A549 (cell line): ENCODE measurements at places on chromosomes 2 and 18. TPM values are rescaled to one million over a fixed set of nuclear protein-coding genes. Genes with fewer than 3 reads are reported as not detected.

FAM237A gene
- polyA plus RNA-seq = not detected in 3 replicates

GRCh38 chr18:27599202-27599829 lies 414.2 kb upstream of the CHST9 start:
- DNase-seq = peak; percentile 11

CDH2 gene
- 49.8 to 56.6 TPM (median 54.0 TPM) in 3 replicates for polyA plus RNA-seq

GRCh38 chr2:117785740-117786139 lies 28.8 kb upstream of the DDX18 start:
- DNase-seq = peak; percentile 15

DNA sequence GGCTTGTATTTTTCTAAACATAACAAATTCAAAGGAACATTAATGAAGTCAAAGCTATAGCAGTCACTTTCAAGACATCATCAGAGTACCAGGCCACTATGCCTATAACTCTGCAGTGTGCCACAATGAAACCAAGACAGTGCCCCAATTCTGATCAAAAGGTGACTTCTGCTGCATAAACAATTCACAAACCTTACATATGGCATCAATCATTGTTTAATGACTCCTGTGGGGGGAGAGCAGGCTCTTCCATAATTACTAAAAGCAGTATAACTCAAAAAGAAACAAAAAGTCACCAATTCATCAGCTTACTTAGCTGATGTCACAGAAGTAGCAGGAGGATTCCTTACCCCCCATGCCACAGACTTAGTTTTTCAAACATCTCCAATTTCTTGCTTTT lies 15.5 kb downstream of the LPIN2 start:
- DNase-seq = no peak

SLC9A2 gene
- 2.5 to 3.0 TPM (median 3.0 TPM) in 3 replicates for polyA plus RNA-seq

- DNase-seq = no peak
These were observed 2021.1 kb upstream of the CELF4 start for GRCh38 chr18:39586741-39587140.

IL1R2 gene
- polyA plus RNA-seq = 0.71 to 0.83 TPM (median 0.71 TPM) in 3 replicates

GRCh38 chr18:79987566-79987965 lies 797 bp downstream of the TXNL4A start:
- DNase-seq = no peak

DNA sequence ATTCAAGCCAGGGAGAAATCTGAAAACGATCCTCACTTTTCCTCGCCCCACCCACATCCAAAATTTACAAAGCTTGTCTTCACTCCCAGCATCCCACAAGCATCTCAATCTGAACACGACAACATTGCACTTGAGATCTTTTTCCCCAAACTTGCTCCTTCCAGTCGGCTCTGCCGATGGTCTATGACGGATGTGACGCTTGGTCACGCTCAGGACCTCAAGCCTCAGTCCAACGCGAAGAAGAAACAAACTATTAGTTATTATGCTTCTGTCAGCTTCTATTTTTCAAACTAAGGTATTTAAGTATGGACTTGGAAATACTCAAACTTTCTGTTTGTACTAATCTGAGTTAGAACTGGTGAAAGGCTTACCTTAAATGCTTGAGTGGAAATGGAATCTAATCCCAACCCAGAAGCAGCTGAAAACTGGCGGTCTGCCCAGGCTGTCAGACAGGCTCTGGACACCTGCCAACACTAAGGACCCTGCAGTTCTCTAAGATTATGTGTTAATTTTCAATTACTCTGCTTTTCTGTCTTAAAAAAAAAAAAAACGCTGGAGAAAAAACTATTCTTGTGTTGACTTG lies 132.1 kb upstream of the DNMT3A start:
- DNase-seq = no peak

DNA sequence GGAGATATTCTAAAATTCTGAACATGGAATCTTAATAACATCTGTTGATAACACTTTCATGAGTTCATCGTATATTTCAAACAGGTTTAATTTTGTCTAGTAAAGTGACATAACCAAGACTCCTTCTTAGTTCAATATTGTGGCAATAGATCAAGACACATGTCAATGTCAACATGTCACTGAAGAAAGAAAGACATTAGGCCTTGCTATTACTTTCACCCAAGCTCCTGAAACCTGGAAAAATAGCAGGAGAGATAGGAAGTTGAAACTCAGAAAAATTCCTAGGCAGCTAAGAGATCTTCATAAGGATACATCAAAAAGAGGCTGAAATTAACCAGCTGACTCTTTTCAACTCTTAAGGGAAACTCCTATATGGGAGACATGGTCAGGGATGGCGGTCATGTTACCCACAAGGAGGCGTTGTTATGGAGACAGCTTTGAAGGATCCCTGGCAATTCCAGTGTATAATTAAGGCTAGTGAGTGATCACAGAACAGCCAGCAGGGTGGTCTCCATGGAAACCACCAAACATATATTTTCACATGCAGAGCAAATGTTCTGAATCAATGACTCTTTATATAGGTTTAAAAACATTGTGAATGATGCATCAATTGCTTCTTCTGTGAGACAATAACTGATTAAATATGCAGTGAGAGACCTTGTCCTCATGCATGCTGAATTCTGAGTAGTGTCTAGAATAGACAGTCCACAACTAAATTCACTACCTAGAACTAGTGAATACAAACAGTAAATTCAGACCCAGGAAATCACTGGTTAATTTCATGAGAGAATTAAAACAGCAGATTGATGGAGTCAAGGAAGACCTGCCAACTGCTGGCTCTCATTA lies 115.3 kb upstream of the RIOK3 start:
- peak; percentile 10 for DNase-seq

DNA sequence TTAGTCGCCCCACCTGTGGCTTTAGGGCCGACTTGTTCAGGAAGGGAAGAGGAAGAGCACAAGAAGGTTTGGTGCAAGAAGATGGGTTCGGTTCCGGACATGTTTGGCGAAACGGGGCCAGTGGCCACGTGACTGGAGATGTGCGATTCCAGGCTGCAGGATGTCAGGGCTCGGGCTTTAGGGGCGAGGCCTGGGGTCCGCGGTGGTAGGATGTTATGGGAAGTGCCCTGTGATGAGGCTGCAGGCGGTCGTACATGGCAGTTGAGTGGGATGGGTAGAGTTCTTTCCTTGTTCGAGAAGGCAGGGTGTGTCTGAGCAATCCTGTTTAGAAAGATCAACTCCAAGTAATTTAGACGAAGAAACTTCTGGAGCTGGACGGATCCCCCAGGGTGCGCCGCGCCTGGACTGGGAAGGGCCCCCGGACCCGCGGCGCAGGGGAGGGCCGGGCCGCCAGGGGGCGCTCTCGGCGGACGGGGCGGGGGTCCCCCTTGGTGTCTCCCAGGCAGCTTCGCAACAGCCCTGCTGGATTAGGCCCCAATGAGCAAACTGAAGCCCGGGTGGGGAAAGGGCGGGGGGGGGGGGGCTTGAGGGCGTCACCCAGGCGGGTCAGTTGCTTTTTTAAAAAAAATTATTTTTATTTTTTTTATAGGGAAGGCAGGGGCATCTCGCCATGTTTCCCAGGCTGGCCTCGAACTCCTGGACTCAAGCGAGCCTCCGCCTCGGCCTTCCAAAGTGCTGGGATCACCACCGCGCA lies 17.2 kb upstream of the SDC1 start:
- peak; percentile 50 for DNase-seq

REG3A gene
- not detected in 3 replicates for polyA plus RNA-seq

GRCh38 chr2:48601349-48601748 lies 16.3 kb upstream of the GTF2A1L start:
- DNase-seq = peak; percentile 42

DNA sequence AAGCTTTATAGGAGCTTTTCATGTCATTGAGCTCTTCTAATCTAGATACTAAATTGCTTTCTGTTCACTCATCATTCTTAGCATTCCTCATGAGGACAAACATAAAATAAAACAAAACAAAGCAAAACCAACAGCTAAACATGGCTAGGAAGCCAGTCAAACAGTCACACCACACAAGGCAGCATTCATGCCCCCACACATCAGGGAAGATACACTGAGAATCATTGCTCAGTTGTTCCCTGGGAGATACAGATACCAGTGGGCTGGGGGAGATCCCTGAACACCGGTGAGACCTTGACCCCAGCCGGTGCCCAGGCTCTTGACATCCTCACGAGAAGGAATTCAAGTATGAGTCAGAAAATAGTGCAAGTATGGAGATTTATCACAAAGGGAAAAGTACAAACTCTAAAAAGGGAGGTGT lies 177.9 kb upstream of the ARL4C start:
- DNase-seq = no peak

C2orf80 gene
- not detected in 3 replicates for polyA plus RNA-seq

DNA sequence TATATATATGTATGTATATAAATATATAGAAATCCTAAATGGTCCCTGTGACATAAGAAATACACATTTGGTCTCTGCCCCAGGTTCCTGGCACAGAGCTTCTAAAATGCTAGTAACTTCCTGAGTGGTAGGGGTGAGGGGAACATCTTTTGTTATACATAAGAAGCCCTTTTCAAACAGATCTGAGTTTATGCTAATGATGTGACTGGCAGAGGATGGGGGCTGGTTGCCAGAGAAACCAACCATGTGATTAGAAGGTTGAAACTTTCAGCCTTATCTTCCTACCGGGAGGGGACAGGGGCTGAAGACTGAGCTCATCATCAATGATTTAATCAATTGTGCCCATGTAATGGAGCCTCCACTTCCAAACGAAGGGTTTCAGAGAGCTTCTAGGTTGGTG lies 16.3 kb downstream of the MFSD2B start:
- no peak for DNase-seq

DNA sequence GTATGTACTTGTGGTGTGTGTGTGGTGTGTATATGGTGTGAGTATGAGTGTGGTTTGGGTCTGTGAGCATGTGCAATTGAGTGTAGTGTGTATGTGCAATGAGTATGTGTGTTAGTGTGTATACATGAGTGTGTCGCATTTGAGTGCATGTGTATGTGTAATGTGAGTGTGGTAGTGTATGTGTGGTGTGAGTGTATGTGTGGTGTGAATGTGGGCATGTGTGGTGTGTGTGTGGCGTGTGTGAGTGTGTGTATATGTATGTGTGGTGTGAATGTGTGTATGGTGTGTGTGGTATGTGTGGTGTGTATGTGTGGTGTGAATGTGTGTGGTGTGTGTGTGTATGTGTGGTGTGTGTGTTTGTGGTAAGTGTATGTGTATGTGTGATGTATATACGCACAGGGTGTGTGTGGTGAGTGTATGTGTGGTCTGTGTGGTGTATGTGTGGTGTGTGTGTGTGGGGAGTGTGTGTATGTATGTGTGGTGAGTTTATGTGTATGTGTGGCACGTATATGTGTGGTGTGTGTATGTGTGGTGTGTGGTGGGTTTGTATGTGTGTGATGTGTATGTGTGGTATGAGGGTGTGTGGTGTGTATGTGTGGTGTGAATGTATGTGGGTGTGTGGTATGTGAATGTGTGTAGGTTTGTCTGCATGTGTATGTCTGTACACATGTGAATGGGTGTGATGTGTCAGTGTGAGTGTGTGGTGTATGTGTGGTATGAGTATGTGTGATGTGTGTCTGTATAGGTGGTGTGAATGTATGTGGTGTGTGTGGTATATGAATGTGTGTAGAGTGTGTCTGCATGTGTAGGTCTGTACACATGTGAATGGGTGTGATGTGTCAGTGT lies 123.4 kb downstream of the DOCK10 start:
- DNase-seq = no peak

DNA sequence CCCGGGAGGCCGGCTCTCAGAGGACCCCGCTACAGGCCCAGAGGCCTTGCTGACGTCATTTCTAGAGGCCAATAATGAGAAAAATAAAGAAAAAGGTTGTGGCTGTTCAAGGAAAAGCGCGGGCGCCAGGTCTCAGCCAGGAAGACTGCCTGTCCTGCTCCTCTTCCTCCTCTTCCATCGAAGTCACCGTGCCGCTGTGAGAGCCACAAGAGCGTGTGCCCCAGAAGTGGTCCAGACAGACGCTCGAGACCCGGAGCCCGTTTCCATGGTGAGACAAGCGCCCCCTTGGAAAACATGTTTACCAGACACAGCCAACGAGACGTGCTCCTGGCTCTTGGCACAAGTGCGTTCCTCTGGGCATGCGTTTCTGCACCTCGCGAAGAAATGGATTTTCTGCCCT lies 210.5 kb downstream of the HDAC4 start:
- DNase-seq = no peak

GRCh38 chr2:120509213-120509815 lies 163.4 kb downstream of the INHBB start:
- DNase-seq = no peak

- peak; percentile 32 for DNase-seq
These were observed at the start of gene STON1 for GRCh38 chr2:48530033-48530811. Gene STON1 (plus strand): TSS chr2:48530154. CDS start chr2:48580634, 50,480 bp downstream.

- DNase-seq = peak; percentile 11
These were observed 16.5 kb downstream of the DYNC1I2 start for GRCh38 chr2:171703574-171704347.

DNA sequence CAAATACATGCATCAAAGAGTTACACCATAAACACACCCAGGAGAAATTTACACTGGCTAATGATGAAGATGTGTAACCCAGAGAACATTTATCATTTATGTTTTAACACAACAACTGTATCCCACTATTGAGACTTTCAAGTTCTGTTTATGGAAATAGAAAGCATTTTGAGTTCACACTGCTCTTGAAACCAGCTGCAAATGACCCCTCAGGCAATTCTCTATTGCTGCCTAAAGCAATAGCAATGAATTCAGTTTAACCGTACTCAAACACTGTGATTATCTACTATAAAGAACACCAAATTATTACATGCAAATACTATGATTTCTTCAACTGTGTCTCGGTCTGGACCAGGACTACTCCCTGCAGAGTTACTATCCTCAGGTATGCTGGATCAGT lies 452.7 kb upstream of the NRXN1 start:
- no peak for DNase-seq

- DNase-seq = no peak
These were observed 94.1 kb upstream of the BOD1L2 start for GRCh38 chr18:57052759-57053158.

DNA sequence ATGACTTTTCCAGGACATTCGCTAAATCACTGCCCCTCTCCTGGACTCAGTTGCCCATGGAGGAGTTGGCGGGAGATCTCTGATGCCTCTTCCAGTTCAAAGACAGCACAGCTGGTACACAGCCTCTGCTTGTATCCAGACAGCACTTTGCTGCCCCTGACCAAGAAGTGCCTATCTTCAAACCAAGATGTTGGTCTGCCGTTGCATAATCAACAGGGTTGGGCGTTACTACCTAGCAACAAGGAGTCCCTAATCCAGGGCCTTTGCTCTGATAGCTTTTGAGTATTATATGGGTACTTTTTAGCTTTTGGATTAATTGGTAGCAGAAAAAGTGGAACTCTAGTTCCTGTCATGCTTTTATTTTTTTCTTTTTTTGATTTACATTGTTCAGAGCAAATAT lies 166.6 kb downstream of the FAM210A start:
- no peak for DNase-seq

FAM228A gene
- not detected in 3 replicates for polyA plus RNA-seq
